ENCODE measurements at places on chromosomes 6 and 20.
A peak's percentile ranks its signal among the peaks of the same experiment; 100 is the strongest.

DNA sequence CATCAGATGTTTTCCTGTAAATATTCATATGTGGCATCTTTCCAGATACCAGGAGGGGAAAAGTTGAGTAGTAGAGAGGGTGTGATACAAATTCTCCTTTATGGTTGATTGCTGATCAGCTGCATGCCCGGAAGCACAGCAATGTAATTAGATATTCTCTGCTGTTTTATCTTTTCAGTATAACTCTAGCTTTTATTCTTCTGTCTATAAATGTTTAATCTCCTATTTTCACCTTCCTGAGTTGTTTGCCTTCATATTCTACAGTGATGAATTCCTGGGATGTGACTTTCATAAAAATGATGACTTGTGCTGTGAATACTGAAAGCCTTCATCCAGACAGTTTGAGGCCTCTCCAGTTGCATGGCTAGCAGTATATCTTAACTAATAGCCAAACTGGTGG is 53.7 kb downstream of the SH3BGRL2 start:
- no peak for DNase-seq

DNA sequence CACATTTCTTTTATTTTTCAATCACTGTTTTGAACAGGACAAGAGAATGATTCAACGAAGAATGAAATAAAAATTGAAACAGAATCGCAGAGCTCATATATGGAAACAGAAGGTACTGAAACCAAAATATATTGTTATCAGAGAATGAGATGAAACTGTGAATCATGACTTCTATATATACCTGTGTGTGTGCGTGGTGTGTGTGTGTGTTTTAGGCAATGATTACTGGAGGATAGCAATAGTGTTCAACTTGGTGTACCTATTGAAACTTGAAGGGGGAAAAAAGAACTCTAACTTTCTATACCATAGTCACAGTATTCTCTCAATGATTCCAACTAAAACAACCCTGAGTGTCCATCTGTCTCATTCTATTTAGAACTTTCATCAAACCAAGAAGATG is 586.6 kb downstream of the KIF16B start:
- no peak for DNase-seq

DNA sequence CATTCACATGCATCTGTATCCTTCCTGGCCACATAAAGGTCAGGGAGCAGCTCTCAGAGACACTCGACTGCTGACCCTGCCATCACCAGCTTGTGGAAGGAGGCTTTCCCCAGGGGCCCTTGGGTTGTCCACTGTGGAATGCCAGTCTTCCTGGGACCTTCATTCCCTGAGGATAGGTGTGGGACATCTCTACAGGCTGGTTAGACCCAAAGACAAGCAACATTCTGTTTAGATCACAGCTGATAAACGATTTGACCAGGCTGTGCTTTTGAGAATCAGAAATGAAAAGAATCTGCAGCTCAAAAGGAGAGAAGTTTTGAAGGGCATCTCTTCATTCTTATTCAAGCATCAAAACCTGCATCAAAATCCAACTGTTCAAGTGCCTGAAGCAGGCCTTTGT is 18.2 kb upstream of the SH3BGRL2 start:
- no peak for DNase-seq

GRCh38 chr6:36508532-36508931 is 38.7 kb downstream of the STK38 start:
- DNase-seq: no peak

GRCh38 chr20:47546184-47547033 is 44.7 kb downstream of the NCOA3 start:
- DNase-seq: no peak

- DNase-seq: no peak
Observed at GRCh38 chr6:161210857-161211256, 63.0 kb downstream of the AGPAT4 start.

DNA sequence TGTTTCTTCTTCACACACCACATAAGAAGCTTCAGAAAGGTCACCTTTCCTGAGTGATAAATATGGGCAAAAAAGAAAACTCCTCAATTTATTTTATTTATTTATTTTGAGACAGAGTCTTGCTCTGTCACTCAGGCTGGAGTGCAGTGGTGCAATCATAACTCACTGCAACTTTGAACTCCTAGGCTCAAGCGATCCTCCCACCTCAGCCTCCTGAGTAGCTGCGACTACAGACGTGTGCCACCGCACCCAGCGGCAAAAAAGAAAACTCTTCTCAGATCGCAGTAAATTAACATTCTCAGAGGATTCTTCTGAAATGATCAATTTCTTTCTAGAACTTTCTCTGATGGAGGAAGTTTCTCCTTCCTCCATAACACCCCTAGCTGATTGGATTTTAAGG is 111.2 kb downstream of the TRERF1 start:
- no peak for DNase-seq

- DNase-seq: peak; percentile 21
Observed at GRCh38 chr6:4253604-4254231, 118.3 kb upstream of the ECI2 start.
